ENCODE measurements at places on chromosomes 12 and 14.
A peak's percentile ranks its signal among the peaks of the same experiment; 100 is the strongest.

DNA sequence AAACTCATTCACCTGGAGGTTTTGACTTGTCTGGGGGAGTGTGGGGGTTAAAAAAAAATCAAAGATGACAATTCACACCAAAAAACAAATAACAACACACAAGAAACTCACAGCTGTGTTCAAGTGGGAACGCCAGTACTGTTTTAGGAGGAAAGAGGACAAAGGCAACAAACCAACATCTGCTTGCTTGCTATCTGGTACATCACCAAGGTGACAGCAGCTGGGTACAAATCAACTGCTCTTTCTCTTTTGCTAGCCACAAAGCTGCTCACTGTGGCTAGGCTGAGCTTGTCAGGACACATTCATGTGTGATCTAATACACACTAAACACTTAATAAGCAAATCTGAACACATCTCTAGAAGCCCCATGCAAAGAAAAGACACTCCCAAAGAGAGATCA is 128.0 kb upstream of the RAP1B start:
- DNase-seq, result no peak

DNA sequence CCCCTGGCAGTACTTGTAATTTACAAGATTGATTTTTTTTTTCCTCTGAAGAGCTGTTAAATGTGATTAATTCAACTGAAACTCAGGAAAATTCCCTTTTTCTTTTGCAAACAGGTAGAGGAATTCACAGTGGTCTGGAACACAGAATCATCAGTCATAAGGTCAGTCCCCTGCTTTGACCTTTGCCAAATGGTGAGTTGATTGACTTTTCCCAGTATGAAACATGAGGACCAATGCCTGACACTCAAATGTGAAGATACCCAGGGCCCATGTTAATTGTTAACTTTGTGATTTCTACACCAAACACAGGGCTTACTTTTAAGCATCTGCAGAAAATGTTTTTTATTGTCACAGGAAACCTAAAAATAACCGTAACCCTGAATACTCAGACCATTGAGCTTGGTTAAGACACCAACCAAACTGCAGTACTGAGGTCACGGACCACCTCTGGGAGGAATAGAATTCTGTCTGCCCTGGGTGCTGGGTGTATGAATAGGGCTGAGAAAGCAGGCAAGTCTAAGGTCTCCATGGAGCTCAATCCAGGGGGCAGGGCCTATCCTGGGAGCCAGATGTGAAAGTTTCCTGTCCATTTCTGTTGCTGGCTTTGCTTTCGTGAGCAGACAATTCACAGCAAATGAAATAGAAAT is 192.4 kb downstream of the TMX1 start:
- peak; percentile 15 for DNase-seq

- DNase-seq, result peak; percentile 15
These were observed 162.5 kb upstream of the PDE3A start for GRCh38 chr12:20205854-20206253.

- peak; percentile 47 for DNase-seq
These were observed 6.2 kb downstream of the WNT10B start for GRCh38 chr12:48965298-48965838.

- DNase-seq, result no peak
These were observed 28.3 kb upstream of the SYCP3 start for GRCh38 chr12:101767537-101767936.

GRCh38 chr12:5433081-5433844 is 1.4 kb downstream of the NTF3 start:
- DNase-seq, result no peak

Data from choroid plexus epithelial cell (primary cell).